ENCODE measurements at places on chromosomes 4 and X.

GRCh38 chr4:55876387-55876786 is 22.9 kb downstream of the EXOC1 start:
- no peak for DNase-seq

DNA sequence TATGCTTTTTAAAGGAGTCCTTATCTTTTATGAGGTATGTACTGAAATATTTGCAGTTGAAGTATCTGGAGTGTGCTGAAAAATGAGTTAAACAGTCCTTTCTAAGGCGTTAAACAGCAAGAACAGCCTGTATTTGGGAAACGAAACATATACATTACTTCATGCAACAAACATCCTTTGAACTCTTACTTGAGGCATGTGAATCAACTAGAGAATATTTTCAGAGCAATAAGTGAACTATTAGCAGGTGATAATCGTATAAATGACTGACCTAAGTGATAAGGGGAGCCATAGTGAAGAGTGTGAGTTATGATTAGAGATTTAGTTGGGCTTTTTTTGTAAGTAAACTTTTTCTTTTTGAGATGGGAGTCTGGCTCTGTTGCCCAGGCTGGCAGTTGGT is 45.9 kb upstream of the RHOH start:
- no peak for DNase-seq

- no peak for DNase-seq
Observed at GRCh38 chr4:144687466-144687865, 41.5 kb downstream of the HHIP start.

DNA sequence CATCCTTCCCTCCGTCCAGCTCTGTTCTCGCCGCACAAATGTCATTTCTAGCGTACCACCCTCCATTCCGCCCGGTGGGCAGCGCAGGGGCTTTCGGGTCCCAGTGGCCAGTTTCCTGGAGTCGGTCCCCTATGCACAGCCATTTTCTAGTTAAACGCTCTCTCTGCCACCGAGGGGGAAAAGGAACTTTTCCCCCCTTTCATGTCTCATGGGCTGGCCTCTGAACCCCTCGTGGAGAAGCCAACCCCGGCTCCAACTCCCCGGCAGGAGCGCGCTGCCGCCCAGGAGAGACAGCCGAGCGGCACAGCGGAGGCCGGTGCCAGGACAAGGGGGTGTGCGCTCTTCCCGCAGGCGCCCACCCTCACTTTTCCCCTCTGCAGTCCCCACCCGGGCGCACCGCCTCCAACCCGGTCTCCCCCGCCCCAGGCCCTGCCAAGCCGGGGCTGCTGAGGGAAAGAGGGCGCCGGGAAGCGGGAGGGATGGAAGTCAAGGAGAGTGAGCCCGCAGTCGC is 662 bp downstream of the APBB2 start:
- no peak for DNase-seq

- no peak for DNase-seq
Observed at GRCh38 chrX:111652719-111653118, 28.3 kb upstream of the ALG13 start.

DNA sequence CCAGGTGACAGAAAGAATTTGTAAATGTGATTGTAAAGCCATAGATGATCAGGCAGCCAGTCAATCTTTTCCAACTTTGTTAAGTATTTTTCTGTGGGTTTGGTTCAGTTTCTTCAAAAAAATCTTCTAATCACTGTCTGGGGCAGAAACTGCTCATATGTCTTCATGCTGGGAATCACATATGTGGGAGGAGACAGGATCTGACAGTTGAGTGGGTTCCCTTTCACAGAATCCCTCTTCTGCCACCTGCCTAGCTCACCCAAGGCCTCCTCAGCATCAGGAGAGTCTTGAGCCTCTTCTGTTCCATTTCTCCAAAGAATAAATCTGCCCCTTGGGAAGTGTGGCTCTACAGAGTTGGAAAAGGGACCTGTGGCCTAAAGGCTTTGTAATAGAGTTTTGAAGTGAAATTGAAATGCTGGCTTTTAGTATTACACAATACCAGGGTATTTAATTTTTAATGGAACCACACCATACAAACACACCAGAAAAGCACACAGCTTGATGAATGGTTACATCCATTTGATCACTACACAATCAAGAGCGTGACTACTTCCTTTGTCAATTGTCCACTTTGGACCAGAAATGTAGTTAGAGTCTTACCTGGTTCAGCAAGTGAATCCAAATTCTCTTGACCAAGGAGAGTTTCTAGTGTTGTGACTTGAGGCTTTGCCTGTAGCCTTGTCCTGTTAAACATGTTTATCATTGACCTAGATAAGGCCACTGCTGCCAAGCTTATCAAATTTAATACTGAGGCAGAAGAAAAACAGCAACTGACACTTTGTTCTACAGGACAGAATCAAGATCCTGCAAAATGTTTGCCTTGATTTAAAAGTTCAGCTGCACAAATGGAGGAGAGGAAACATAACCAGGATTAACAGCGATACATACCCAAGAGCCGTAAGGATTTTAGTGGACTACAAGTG is 20.4 kb downstream of the MSMO1 start:
- no peak for DNase-seq

DNA sequence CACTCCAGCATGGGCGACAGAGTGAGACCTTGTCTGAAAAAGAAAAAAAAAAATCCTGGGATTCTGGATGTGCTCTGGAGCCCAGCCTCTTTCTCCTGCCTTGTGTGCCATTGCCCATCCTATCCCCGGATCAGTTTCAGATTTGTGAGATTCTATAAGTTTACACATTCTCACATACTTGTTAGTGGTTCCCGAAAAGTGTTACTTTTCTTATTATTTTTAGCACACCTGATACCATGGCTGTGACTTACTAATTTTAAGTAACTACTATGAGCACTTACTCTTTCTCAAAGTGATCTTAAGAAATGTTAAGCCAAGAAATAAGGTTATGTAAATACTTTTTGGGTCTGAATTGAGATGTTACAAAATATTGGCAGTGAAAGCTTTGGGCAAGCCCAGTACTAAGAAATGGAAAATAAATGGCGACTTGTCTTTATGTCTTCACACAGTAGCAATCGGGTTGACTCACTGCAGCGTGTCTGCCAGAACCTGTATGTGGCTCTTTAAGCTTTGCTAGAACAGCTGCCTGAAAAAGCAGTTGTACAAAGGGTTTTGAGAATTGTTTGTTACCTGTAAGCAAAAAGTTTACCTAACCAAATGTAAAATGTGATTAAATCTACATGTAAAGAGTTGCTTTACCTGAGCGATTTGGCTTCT is 118.7 kb downstream of the KLHL8 start:
- no peak for DNase-seq

- DNase-seq, result no peak
Observed at GRCh38 chrX:53337101-53337500, 55.7 kb upstream of the IQSEC2 start.

DNA sequence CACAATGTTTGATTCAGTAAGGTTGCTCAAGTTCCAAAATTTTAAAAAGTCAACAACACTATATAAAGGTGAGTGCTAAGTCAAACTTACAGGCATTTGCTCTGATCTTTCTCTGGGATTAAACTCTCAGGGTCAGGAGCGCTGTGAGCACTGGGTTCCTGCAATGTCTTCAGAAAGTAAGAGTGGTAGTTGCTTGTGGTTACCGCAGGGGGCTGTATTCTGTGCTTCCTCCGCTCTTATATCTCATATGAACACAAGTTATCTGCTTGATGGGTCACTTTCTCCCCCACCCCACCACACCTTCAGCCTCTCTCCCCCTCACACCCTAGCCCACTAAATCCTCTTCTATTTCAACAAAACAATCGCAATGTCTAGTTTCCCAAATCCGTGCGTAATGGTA is 116.4 kb upstream of the IGSF1 start:
- DNase-seq, result no peak

GRCh38 chrX:67317725-67318124 is 226.1 kb upstream of the AR start:
- no peak for DNase-seq

- no peak for DNase-seq
Observed at GRCh38 chrX:150038986-150039599, 100.8 kb upstream of the EOLA2 start.

GRCh38 chr4:157013656-157014055 is 42.1 kb upstream of the PDGFC start:
- DNase-seq, result no peak

DNA sequence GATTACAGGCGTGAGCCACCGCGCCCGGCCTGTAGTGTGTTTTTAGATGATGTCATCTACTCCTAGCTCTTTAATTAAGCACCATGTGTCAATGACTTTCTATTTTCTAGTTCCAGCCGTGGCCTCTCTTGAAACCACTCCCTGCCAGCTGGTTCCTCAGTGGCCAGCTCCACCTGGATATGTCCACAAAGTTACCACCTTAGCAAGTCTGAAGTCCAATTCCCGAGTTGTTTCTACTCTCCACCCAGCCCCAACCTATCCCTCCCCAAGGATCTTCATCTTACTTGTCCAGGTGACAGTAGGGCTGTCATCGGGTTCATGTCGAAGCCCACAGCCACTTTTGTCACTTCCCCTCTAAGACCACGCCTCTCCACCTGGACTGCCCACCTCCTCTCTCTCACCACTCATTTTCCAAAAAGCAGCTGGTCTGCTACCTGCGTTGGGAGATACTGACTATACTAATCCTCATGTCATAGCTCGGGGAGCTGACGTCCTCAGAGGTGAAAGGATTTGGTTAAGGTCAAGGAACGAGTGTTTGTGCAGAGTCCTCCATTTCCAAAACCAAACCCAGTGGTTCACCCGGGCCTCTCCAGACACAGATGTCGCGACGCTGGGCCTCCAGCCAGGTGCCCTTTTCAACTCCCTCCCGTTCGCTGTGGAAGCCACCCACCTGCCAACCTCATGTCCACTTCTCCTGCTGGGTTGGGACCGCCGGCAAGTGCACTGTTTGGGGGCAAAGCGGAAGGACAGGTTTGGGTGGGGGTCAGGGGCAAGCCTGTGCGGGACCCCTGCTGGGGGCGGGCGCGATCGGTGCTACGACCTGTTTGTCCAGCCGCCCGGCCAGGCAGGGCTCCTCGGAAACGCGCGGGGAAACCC is 704 bp downstream of the FAM3A start:
- DNase-seq, result no peak

GRCh38 chr4:89545315-89545714 is 237.7 kb upstream of the GPRIN3 start:
- no peak for DNase-seq

Data from HCT116 (cell line).